Transverse colon (tissue), 4 donors: ENCODE measurements at places on chromosomes 3 and 15. TPM values are rescaled to one million over a fixed set of nuclear protein-coding genes. Genes with fewer than 3 reads are reported as not detected.

SPINK8 gene
- not detected for total RNA-seq

DISP2 gene
- 8.6 TPM for total RNA-seq

DNA sequence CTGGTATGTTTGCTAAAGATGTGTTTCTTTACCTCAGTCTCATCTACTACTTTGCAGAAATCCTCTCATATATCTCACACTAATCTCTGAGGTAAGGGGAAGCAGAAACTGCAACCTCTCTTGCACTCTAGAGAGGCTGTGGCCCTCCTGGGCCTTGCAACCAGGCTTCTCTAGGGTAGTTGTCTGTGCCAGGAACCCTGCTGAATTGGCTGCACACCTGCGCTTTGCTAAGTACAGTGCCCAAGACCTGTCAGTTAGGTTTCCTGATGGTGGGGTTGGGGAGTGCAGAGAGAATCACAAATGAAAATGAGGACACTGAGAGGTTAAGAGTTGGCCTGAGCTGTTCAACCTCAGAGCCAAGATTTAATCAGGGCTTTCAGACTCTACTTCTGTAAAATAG lies 117.2 kb upstream of the PLXNA1 start:
- DNase-seq, result no peak

GRCh38 chr15:27061739-27062138 lies 90.8 kb downstream of the GABRG3 start:
- no peak for DNase-seq

DNA sequence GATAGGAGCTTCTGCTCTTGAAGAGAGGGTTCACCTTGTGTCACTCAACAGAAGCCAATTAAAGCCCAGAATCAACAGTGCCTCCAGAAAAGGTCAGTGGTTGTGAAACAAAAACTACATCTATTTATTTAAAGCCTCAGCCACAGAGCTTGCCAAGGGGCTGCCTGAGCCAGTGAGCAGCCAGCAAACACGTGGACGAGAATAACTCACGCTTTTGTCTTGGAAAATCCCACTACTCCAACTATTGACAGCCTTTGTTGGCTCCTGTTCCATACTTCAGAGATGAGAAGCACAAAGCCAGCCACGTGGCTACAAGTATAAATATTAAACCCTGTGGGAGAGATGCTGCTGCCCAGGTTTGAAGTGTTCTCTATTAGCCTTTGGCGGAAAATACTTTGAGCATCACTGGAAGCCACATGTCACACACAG lies 10.3 kb downstream of the GPR156 start:
- DNase-seq, result no peak

DNA sequence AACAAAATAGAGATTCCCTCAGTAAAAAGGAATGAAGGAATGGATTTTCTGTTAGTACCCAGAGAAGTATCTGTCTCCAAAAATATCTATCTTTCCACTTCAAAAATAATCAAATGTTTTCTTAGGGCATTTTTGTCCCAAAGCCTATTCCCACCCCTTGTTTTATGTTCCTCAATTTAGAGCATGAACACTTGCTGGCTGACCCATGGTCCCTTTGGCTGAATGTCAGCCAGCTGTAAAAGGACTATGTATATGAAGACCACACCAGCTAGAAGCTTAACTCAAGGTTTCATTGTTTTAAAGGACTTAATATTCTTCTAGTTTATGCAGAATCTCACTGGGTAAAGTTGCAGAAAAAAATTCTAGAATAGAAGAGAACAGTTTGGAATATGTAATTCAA lies 931.2 kb downstream of the MCTP2 start:
- no peak for DNase-seq

DNA sequence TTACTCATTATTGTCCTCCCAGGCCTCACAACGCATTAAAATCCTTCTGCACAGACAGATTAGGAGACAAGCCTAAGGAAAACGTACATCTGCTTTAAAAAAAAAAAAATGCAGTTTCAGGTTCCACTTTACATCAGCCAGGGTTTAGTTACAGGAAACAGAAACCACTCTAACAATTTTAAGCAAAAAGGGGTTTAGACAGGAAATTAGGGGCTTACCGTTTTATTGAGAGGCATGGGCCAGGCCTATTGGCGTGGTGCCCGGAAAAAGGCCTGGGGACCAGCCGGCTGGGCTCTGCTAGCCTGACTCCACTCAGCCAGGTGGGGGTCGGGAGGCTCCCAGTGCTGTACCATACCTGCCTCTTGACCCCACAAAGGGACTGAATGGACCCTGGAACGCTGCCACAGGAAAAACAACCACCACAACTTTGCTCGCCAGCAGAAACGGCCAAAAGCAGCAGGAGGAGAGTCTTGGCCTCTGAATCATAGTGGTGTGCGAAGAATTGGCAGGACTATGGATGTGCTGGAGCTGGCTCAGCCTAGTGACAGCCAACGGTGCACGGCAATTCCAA lies 124.3 kb downstream of the CHSY1 start:
- peak; percentile 75 for DNase-seq

DNA sequence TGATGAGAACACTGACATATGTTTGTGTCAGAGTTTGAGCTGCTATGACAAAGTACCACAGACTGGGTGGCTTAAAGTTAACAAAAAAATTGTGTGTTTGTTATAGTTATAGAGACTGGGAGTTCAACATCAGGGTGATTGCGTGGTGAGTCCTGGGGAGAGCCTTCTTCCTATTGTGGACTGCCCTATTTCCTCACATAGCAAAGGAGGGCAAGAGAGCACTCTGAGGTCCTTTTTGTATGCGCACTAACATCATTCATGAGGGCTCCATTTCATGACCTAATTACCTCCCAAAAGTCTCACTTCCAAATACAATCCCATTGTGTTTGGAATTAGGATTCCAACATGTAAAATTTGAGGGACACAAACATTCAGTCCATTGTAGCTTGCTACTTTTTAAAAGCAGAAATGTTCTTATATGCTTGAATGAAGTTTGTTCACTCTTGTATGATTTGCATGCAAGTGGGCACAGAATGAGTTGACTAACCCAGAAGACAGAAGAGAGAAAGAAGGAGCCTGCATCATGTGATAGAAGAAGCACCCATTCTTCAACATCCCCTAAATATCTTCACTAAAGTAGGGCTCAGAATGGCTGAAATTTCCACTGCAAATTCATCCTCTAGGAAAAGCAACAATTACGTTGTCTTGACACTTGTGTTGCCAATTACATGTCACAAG lies 18.9 kb upstream of the ALCAM start:
- no peak for DNase-seq
